Activated CD8-positive, alpha-beta memory T cell treated with anti-CD3 and anti-CD28 coated beads for 4 hours (primary cell): ENCODE measurements at places on chromosomes 4 and X.

- DNase-seq = no peak
Observed at GRCh38 chr4:153809307-153809706, 20.4 kb upstream of the SFRP2 start.

- no peak for DNase-seq
Observed at GRCh38 chr4:87502580-87503238, 26.5 kb downstream of the SPARCL1 start.

GRCh38 chr4:98645527-98645926, 12.9 kb downstream of the TSPAN5 start:
- DNase-seq = no peak

- DNase-seq = no peak
Observed at GRCh38 chr4:1985780-1986577, 22.8 kb downstream of the NELFA start.

DNA sequence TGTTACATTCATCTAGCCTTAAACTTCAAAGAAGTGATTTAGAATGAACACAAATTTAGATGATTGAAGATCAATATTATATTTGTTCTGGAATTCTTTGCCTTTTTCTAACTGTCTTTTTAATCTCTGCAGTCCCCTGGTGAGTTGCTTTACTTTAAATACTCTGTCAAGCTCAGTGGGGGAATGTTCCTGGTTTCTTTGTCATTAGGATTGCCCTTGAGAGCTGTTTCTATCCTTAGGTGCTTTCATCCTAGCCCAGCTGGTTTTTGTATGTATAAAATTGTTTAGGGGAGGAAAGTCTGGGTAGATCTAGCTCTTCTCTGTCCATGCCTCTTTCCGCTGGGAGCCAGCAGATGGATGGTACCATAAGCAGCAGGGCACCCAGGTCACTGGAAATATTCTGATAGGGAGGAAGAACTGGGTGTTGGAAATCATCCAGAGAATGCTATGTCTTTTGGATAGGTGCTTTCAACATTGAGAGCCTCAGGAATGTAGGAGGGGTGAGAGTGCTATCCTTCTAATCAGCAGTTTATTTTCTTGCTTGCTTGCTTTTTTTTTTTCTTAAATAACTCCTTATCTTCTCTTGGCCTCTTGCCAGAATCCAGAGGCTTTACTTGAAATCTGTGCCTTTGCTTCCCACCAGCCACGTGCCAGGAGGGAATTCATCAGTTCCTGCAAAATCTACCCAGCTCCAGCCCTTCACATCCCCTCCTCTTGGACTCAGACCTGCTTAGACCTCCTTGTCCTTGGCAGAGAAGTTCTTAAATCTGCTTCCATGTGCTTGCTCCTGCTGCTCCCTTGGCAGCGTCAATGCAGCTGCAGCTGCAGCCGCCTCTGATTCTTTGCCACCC, 215.3 kb upstream of the ANXA3 start:
- DNase-seq = no peak
